ENCODE measurements at places on chromosomes 4 and X.

- no peak for DNase-seq
These were observed 68.2 kb downstream of the MRPL1 start for GRCh38 chr4:77930876-77931275.

DNA sequence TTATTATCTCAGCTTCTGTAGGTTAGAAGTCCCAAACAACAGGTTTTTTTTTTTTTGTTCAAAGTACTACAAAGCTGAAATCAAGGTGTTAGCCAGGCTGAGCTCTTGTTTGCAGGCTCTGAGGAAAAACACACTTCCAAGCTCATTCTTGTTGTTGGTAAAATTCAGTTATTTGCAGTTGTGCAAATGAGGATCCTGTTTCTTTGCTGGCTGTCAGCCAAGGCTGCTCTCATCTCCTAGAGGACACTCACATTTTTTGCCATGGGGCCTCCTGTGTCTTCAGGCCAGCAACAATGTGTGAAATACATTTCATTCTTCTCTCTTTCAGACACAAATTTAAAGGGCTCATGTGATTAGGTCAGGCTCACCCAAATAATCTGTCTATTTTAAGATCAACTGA lies 60.3 kb upstream of the HSD17B10 start:
- DNase-seq = no peak

DNA sequence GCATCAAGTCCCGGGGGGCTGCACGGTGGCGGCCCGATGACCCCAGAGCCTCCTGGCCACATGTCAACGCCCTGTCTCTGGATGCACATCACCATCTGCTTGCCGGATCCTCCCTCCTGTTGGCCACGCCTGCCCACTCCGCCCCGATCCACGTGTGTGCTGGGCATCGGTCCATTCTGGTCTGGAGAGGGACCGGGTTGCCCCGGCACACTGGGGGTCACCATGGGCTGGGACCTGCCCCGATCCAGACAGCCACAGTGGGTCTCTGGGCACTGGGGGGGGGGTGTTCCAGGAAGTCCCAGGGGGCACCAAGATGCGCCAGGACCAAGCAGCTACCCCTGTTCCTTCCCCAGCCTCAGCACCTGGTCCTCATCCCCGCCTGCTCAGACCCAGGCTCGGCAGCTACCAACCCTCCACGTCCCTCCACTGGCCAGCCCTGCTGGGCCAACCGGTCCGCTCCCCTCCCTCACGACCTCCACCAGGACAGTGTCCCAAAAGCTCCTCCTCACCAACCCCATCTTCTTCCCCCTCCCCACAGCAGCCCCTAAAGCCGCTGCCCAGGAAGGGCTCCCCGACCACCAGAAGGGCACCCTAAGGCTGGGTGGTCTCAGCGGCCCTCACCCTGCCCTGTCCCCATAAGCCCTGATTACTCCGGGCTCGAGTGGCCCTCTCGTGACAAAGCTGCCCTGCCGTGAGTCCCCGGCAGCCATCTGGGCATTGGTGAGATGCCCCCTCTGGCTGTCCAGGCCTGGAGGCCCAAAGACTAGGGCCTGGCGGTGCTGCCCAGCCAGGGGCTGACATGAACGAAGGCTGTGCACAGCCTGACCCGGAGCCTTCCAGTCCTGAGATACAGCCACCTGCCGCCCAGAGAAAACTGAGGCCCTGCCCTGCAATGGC lies 4.6 kb downstream of the CTBP1 start:
- no peak for DNase-seq

DNA sequence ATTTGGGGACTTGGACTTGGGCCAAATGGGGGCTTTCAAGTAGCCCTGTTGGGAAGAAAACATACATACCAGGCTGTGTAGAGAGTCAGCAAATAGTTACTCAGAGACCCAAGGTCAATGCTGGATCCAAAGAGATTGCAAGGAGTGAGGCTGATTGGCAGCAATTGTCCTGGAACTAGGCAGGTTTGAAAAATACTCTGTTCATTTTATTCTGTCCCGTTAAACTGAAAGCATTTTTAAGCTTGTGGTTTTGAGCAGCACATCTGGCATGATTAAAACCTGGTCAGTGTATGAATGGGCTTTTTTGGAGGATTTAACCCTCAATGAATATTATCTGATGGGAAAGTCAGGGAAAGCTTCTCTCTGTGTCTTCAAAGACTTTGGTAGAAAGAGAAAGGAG lies 294.3 kb upstream of the BOD1L1 start:
- no peak for DNase-seq

GRCh38 chr4:157314906-157315305 lies 94.4 kb downstream of the GRIA2 start:
- DNase-seq = no peak

DNA sequence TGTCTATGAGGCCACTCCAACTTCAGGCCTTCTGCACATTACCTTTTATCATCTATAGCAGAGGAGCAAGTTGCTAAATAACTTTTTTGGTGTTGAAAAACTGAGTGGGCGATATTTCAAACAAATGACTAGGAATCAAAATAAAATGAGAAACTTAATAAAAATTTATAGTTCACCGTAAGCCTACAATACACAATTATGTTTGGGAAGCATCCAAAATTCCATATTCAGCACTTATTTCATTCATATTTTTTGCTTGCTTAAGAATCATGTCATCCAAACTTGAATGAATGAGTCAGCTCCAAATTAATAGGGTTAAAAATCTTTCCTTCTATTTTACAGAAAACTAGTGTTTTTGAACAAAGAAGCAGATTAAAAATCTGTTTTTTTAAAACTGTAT lies 119.1 kb downstream of the SH3RF1 start:
- DNase-seq = no peak

DNA sequence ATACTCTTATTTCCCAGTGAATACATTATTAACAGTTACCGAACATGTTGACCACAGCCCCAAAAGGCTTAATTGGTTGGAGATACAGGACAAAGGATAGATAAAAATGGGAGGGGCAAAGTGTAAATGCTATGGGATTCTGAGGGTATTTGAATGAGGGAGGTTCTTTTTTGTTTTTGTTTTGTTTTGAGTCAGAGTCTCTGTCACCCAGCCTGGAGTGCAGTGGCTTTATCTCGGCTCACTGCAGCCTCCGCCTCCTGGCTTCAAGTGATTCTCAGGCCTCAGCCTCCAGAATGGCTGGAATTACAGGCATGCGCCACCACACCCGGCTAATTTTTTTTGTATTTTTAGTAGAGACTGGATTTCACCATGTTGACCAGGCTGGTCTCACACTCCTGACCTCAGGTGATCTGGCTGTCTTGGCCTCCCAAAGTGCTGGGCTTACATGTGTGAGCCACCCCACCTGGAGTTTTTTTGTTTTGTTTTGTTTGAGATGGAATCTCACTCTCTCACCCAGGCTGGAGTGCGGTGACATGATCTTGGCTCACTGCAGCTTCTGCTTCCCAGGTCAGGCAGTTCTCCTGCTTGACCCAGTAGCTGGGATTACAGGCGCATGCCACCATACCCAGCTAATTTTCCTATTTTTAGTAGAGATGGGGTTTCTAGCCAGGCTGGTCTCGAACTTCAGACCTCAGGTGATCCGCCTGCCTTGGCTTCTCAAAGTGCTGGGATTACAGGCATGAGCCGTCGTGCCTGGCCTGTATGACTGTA lies 9.0 kb downstream of the UBE2K start:
- DNase-seq = no peak

GRCh38 chrX:113675278-113675677 lies 834.6 kb upstream of the AMOT start:
- DNase-seq = no peak

DNA sequence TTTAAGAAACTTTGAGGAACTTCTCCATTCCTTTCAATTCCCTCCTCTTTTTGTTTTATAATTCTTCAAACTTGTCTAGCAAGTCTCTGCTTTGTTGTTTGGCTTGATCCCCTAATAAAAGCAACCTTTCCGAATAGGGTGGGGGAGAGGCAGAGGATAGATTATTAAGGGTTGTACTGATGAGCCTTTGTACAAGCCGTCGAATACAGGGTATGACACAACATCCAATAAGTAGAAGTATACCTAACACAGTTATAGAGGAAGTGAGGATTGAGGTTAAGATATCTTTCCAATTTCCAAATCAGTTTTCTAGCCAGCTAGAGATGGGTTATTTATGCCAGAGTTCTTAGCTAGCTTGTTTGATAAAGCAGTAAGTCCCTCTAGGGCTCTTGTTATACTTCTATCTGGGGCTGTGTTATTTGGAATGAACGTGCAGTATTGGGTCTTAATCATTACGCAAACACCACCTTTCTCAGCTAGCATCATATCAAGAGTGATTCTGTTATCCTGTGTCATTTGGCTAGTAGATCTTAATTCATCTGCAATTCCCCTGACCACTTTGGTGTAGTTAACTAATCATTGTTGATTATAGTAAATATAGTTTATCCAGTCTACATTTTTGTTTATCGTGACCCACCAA lies 18.5 kb downstream of the METAP1 start:
- DNase-seq = no peak

- no peak for DNase-seq
These were observed 3.3 kb upstream of the NKX3-2 start for GRCh38 chr4:13547485-13548041.

- DNase-seq = no peak
These were observed 82.8 kb upstream of the AMELX start for GRCh38 chrX:11210415-11210801.

DNA sequence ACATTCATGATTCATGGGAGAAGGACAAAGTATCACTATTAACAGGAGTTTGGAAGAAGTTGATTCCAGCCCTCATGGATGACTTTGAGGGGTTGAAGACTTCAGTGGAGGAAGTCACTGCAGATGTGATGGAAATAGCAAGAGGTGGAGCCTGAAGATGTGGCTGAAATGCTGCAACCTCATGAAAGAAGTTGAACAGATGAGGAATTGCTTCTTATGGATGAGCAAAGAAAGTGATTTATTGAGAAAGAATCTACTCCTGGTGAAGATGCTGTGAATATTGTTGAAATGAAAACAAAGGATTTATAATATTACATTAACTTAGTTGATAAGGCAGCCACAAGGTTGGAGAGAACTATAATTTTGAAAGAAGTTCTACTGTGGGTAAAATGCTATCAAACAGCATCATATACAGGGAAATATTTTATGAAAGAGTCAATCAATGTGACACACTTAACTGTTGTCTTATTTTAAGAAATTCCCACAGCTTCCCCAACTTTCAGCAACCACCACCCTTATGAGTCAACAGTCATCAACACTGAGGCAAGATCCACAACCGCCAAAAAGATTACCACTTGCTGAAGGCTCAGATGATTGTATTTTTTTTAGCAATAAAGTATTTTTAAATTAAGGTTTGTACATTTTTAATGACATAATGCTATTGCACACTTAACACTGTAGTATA lies 302.6 kb downstream of the CBLL2 start:
- no peak for DNase-seq

- DNase-seq = no peak
These were observed 95.1 kb upstream of the LIMCH1 start for GRCh38 chr4:41442810-41443209.

DNA sequence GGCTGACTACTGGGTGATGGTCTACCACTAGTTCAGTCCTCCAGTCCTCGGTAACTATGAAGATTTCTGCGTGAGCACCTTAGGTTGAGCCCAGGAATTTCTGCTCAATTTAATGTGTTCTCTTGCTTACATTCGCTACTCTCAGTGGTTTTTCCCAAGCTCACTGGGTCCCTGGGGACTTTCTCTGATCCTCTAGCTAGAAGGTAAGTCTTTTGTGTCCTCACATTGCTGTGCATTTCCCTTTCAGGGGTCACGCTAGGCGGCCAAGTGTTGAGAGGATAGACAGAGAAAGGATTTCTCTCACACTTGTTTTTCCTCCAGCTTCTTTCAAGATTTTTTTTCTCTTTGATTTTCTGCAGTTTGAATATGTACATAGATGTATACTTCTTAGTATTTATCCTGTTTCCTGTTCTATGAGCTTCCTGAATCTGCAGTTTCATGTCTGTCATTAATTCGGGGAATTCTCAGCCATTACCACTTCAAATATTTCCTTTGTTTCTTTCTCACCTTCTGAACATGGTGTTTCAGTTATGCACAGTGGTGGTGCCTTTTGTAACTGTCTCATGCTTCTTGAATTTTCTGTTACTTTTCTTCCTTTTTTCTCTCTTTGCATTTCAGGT lies 17.5 kb downstream of the MAGEA9 start:
- no peak for DNase-seq

GRCh38 chr4:94458682-94459081 lies 6.9 kb downstream of the PDLIM5 start:
- no peak for DNase-seq

GRCh38 chr4:130738233-130738632 lies 1642.3 kb downstream of the C4orf33 start:
- DNase-seq = no peak

DNA sequence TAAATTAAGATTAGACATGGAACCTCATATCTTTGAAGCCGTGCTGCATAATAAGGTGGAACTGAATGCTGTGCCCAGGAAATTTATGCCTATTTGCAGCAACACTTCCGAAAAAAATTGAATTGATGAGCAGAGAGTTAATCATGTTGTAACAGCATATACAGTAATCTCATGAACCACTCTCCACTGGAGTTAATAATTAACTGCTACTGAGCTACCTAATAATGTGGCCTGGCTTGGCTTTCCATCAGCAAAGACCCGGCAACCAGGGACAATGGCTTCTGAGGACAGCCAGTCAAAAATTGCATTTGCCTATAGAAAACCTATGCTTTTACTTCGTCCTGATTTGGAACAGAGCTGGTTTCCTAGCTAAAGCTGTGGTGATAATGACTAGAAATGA lies 63.8 kb upstream of the GATB start:
- no peak for DNase-seq

- no peak for DNase-seq
These were observed at the start of gene C4orf51 for GRCh38 chr4:145679991-145680455. Gene C4orf51 (plus strand): TSS chr4:145680146. CDS start chr4:145680204, 58 bp downstream.

DNA sequence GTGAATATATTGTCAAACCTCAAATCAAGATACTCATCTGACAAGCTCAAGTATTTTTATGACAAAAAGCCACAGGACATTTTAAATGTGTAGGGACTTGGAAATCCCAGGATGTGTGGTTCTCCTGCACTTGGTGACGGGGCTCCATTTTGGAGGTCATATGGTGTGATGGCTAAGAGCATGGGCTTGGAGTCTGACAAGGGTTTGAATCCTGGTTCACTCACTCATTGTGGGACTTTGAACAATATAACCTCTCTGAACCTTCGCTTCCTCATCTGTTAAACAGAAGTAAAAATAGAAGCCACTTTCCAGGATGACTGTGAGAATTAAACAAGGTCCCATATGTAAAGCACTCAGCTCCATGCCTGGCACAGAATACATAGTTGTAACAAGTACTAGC lies 99.6 kb downstream of the SMIM20 start:
- DNase-seq = no peak

- no peak for DNase-seq
These were observed 38.9 kb downstream of the TBC1D9 start for GRCh38 chr4:140717313-140717712.
